CD4-positive, alpha-beta T cell treated with Interleukin-4 for 4 hours (primary cell): ENCODE measurements at places on chromosomes 16 and 17.
A peak's percentile ranks its signal among the peaks of the same experiment; 100 is the strongest.

- no peak for DNase-seq
Observed at GRCh38 chr16:59909262-59909661, 1175.1 kb upstream of the GOT2 start.

DNA sequence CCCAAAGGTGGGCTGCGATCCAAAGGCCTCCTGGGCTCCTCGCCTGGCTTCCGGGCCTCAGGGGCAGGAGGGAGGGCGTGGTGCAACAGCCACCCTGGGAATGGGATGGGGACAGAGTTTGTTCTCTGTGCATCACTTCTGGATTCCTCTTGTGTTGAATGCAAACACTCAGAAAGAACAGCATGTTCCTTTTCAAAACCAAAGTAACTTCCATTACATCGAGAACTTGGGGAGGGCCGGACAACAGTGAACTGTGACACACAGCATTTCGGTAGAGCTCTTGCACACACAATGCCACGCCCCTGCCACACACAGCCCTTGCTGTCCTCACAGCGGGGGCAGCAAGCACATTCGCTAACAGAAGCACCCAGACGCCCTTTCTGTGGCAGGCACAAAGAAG, 36.1 kb upstream of the FASN start:
- no peak for DNase-seq

- peak; percentile 36 for DNase-seq
Observed at GRCh38 chr16:50509521-50510341, 38.5 kb upstream of the NKD1 start.

- no peak for DNase-seq
Observed at GRCh38 chr16:87581857-87582215, 20.5 kb upstream of the JPH3 start.

DNA sequence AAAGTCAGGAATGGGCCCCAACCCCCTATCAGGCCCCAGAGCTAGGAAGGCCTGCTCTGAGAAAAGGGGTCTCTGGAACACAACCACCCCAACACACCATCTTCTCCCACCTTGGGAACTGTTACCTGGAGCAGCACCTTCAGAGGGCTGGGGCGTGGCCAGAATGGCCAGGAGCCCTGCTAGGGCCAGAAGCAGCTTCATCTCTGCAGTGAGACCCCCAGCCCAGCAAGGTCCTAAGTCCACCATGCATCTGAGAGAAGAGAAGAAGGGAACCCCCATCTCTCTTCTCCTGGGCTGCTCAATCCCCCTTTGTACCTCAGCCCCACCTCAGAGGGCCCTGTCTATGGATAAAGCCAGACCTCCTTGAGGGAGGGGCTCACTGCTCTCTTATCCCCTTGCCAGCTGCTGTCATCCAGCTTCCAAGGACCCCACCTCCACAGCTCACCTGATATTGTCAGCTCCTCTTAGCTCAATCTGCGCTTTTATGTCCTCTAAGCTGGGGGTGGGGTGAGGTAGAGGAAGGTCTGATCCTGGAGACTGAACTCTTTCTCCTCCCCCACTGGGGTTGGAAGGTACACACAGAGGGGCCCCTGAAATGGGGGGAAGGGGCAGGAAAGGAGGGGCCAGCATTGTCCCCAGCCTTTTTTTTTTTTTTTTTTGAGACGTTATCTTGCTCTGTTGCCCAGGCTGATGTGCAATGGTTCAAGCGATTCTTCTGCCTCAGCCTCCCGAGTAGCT, at the start of gene MPO:
Gene MPO, minus strand, starts transcription at position 456 of the 738 bp plus-strand sequence. Its CDS starts 177 bp downstream, at position 279.
- no peak for DNase-seq

- DNase-seq, result no peak
Observed at GRCh38 chr17:55852734-55853133, 101.9 kb downstream of the PCTP start.

DNA sequence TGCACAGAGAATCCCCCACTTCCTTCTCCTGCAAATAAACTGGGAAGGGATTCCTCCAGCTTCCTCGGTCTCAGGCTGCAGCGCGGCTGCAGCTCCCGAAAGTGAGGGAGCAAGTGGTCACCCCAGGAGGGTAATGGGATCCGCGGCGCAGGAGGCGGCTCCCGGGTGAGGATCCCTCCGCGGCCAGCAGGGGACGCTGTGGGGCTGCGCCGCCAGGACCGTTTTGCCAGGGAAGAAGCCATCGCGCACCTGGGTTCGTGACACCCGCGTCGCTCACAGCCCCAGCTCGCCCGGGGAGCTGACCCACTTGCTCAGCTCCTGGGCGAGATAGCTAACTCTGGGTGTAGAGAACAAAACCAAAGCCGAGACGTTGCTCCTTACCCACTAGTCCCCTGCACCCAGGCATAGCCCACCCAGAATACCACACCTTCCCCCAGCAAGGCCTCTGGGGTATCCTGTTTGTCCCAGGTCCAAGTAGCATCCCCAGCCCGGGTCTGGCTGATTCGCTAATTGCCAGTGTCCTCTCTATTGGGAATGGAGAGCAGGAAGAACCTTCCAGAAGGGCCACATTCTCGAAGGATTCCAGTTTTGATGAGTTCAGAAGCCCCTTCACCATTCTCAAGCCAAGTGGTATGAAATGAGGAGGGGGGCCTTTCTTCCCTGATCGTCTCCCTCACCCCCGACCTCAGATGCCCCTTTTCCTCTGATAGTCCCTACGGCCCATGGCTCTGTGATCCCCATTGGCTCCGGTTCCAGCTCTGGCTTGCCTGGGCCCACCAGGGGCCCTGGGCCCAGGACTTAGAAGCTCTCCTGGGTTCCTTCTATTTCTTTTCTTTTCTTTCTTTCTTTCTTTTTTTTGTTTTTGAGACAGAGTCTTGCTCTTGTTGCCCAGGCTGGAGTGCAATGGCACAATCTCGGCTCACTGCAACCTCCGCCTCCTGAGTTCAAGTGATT, 14.1 kb downstream of the CYGB start:
- peak; percentile 75 for DNase-seq

- peak; percentile 82 for DNase-seq
Observed at GRCh38 chr17:8935191-8935590, 30.3 kb downstream of the PIK3R5 start.

DNA sequence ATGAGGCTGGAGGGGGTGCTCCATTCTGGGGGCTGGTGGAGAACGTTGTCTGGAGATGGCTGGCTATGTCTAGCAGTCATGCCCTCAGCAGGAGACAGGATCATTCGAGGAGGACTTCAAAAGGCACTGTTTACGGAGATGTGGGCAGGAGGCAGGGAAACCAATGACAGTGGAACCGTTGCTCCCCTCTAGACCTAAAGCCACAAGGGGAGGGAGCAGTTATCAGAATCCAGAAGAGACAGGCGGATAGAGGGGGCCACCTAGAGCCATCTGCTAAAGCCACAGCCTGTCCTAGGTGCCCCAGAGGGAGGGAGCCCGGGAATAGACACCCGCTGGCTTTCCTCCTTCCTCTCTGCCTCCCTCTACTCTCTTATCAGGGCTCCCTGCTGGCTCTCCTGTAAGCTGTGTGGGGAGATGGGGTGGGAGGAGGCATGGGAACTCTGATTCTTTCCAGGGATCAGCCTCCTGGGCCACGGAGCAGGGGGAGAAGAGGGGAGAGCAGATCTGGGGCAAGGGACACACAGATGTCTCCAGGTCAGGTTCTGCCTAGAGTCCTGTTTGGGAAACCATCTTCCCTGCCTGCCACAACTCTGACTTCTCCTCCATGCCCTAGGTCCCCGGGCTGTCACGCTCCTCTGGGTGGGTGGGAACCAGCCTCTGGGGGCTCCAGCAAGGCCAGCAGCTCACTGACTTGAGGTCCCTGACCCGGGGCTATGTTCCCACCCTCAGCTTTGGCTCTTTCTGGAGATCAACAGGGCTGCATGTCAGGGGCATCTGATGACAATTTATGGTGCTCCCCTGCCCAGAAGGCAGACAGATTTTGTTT, 42.3 kb downstream of the IRX3 start:
- no peak for DNase-seq

- DNase-seq, result no peak
Observed at GRCh38 chr16:70692130-70692872, 6.4 kb upstream of the MTSS2 start.

DNA sequence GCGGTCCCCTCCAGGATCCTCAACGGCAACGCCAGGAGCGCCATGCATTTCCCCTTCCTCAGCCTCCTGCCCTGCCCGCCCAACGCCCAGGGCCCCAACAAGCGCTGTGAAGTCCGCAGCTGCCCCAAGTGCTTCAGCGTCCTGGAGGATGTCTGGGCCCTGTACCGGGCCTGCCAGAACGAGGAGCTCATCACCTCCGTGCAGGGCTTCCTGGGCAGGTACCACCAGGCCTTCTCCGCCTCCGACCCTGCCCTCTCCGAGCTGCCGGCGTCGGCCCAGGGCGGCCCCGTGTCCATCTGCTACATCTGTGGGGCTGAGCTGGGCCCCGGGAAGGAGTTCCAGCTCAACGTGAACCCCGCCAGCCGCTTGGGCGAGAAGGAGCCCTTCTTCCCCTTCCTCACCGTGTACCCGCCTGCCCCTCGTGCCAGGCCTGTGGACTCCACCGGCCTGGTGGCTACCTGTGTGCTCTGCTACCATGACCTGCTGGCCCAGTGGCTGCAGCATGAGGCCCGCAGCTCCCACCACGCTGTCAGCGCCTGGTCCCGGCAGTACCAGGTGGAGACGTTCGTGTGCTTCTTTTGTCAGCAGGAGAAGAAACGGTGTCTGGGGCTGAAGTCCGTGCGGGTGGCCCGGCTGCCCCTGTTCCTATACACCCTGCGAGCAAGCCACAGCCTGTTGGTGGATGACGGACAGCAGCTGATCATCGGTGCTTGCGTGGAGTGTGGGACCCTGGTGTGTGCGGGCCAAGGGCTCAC, 58.9 kb upstream of the CIBAR2 start:
- no peak for DNase-seq

GRCh38 chr16:26365161-26365940, 673.6 kb downstream of the HS3ST4 start:
- no peak for DNase-seq

DNA sequence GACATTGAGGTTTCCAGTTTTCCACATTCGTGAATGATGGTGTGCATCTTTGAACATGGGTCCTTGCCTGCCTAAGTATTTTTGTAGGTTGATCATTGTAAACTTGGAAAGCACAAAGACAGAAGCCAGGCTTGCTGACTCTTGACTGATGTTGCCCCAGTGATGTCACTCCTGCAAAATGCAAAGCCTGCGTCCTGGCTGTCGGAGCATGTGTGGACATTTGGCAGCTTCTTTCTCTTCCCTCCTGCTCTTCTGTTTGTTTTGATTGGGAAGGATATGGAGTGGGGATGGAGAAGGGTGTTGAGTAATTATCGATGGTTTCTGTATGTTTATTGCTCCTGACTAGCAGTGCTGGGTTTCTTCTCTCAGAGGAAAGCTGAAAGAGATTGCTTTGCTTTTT, 3.2 kb downstream of the NDE1 start:
- no peak for DNase-seq

DNA sequence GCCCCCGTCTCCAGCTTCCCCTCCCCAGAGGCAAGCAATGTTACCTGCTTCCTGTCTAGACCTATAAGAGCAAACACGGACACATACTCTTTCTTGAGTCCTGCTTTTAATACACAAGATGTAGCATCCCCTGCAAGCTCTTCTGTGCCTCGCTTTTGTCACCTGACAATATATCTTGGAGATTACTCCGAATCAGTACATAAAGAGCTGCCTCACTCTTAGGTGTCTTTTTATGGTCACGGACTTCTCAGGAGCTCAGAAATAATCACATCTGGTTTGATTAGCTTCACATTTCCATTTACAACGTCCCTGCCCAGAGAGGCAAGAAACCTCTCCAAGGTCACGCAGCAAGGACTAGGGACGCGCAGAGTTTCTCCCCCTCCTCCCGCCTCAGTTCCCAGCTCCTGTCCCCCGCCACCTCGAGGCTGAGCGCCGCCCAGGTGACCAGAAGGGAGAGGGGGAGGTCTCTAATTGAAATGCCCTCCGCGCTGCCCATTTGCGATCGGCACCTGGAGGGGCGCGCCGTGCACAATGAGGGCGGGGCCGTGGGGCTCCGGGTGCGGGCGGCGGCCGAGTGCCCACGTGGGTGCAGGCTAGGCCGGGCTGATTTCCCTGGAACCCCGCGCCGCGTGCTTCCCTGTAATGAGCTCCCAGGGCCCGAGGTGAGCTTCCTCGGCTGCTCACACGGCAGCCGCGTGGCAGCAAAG, 13.8 kb upstream of the SEZ6 start:
- no peak for DNase-seq

DNA sequence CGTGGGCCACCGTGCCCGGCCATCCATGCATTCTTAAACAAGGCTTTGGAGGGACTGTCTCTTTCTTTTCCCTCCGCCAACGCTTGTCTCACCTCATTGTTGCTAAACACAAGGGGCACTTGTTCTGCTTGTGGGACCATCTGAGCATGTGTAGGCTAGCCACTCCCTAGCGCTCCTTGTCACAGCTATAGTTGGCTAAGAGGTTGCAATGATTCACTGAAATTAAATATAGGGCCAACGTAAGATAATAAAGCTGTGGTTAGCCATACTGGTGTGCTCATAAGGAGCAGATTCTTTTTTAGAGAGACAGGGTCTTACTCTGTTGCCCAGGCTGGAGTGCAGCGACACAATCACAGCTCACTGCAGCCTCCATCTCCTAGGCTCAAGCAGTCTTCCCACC, 41.2 kb downstream of the KIAA0513 start:
- DNase-seq, result no peak

DNA sequence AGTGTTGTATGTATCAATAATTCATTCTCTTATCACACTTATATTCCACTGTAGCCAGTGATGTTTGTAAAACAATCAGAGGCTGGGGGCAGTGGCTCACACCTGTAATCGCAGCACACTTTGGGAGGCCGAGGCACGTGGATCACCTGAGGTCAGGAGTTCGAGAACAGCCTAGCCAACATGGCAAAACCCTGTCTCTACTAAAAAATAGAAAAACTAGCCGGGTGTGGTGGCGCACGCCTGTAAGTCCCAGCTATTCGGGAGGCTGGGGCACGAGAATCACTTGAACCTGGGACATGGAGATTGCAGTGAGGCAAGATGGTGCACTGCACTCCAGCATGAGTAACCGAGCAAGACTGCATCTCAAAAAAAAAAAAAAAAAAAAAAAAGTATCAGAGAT, 217.0 kb downstream of the CPPED1 start:
- no peak for DNase-seq

DNA sequence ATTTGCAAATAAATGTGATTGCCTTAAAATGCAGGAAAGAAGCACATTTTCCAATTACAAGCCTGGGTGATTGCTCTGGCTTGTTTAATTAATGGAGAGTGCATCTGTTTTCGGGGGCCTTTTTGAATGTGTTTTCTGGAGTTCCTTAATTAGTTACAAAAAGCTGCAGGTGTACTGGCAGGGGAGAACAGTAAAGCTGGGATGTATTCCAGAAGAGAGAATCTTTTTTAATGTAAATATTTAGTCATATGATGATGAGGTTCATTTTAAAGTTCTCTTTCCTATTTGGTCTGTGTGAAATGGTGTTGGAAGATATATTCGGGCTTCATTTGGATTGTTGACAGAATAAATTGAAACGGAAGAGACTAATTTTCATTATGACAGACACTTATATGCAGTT, 70.9 kb upstream of the N4BP1 start:
- DNase-seq, result no peak
